Activated CD4-positive, alpha-beta T cell treated with anti-CD3 and anti-CD28 coated beads, Interleukin-2, amount 50 U/mL, for 24 hours (primary cell): ENCODE measurements at places on chromosomes 6 and 20.

DNA sequence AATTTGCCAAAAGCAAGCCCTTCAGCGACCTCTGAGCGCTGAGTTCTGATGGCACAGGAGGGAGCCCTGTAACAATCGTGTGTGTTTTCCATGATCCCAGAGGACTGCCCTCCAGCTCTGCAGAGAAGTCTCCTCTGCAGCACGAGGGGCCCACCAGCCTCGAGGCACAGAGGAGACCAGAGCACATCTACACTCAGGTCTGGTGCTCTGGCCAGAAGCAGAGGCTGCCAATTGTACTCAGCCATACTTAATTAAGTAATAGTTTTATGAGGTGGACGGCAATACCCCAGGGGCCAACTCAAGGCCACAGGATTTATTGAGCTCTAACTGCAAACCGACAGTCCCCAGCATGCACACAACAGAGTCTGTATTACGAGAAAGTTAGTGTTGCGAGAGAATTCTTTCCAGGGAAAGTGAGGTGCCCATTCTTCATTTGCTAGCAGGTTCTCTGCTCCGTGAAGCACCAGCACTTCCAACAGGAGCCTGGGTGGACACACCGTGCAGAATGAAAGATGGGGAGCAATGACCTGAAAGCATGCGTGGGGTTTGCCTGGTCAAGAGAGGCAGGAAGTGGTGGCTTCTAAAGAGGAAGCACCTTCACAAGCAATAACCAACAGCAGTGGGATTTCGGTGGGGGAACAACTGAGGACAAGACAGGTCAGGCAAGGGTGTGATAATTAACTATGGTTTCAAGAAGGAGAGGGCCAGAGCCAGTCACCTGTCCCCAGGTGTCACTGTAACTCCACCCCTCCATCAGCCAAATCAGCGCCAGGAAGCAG, 92.8 kb upstream of the FOXC1 start:
- no peak for DNase-seq

DNA sequence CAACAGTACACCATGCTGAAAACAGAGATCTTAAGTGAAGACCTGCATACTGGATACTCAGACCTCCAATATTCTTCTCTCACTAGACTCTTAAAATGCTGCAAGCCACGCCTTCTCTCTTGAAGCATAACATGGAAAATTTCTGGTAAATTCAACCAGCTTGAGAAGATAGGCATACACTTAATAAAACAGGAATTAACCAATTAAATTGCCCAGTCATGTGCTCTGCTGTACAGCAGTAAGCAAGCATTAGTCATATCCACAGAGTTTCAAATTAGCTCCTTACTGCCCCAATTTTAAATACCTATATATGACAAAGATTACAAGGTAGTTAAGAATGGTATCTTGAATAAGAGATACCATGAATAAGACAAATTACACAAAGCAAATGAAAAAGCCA, 53.8 kb downstream of the C6orf58 start:
- no peak for DNase-seq

DNA sequence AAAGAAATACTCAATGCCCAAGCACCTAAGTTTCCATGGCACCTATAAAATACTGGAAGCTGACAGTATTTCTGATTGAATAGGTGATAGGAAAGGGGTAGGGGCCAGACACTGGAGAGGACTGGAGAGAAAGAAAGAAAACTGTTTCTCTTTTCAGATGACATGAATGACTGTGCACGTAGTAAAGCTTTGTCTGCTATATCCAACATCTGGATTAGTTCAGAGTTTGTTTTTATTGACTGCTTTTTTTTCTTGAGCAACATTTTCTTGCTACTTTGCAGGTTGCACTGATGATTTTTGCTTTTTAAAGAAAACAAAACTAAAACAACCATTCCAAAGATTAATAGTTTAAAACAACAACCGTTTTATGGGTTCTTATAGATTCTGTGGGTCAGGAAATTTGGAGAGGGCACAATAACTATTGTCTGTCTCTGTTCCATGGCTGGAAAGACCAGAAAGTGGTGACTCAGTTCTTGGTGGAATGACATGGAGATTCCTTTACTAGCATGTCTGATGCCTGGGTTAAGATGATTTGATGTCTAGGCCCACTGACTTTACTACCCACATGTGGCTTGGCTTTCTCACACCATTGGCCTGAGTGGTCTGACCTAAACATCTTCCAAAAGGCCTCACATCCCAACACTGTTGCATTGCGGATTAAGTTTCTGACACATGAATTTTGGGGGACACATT, 12.2 kb upstream of the LRP11 start:
- DNase-seq = no peak

GRCh38 chr6:151240036-151240685, 394 bp downstream of the AKAP12 start:
- DNase-seq = no peak

DNA sequence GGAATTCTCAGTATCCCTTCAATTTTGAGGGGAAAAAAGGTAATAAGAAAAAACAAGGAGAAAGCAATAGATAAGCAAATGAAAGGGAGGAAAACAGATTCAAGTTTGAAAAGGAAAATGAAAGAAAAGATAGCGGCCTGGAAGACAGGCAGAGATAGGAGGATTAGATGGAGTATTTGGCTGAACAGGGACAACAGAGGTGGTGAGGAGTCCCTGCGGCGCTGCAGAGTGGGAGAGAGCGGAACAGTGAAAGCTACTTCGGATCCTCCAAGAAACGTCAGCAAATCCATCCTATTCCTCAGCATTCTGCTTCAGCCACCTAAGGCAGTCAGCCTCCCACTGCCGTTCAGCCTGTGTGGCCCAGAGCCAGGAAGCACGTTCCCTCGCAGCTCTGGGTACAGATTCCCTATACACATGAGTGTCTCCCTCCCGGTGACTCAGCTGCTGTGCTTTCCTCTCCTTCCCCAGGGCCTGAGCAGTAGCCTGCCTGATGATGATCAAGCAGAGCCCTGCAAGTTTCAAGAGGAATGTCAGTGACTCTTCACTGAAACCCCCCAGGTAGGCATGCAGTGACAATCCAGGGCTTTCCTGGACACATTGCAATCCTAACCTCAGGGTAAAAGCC, 43.4 kb upstream of the CDYL start:
- no peak for DNase-seq

- no peak for DNase-seq
Measured at GRCh38 chr6:131728296-131728939, 17.6 kb upstream of the CTAGE9 start.

DNA sequence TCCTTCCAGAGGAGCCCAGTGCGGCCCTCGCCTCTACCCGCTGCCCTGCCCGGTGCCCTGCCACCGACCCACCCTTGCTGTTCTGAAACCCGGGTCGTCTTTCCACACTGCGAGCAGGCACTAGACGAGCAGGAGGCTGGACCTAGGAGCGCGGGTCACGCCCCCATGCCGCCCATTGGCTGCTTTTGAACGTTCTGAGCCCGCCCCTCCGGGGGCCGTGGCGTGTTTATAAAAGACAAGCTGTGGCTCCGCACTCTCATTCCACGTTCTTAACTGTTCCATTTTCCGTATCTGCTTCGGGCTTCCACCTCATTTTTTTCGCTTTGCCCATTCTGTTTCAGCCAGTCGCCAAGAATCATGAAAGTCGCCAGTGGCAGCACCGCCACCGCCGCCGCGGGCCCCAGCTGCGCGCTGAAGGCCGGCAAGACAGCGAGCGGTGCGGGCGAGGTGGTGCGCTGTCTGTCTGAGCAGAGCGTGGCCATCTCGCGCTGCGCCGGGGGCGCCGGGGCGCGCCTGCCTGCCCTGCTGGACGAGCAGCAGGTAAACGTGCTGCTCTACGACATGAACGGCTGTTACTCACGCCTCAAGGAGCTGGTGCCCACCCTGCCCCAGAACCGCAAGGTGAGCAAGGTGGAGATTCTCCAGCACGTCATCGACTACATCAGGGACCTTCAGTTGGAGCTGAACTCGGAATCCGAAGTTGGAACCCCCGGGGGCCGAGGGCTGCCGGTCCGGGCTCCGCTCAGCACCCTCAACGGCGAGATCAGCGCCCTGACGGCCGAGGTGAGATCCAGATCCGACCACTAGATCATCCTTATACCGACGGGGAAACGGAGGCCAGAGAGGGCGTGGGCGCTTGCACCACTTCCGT, at the start of gene ID1:
TSS of gene ID1 (plus strand) at position 259 of the 871 bp plus-strand sequence. CDS start at position 358, 99 bp downstream.
- peak; percentile 81 for DNase-seq

- DNase-seq = no peak
Measured at GRCh38 chr6:54891536-54891935, 45.0 kb downstream of the FAM83B start.

- DNase-seq = no peak
Measured at GRCh38 chr6:22399693-22400092, 102.9 kb upstream of the PRL start.

GRCh38 chr6:31581434-31582229, 592 bp downstream of the LTB start:
- no peak for DNase-seq

DNA sequence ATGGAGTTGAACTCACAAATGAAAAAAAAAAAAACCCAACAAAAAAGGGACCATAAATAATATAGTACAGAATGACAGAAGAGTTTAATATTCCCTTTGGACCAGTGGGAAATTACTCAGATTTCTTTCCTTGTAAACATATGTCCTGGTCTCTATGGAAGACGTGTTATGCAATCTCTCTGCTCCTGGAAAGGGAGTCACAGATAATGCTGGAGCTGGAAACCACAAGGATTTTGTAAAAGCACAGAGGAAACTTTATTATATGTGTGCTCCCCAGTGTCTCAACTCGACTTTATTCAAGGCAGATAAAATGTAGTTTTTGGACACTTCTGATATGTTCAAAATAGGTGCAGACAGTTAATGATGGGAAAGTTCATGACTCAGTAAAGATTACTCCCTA, 88.1 kb upstream of the ZFP64 start:
- DNase-seq = no peak

GRCh38 chr20:36311854-36312723, 6.0 kb downstream of the DLGAP4 start:
- no peak for DNase-seq

DNA sequence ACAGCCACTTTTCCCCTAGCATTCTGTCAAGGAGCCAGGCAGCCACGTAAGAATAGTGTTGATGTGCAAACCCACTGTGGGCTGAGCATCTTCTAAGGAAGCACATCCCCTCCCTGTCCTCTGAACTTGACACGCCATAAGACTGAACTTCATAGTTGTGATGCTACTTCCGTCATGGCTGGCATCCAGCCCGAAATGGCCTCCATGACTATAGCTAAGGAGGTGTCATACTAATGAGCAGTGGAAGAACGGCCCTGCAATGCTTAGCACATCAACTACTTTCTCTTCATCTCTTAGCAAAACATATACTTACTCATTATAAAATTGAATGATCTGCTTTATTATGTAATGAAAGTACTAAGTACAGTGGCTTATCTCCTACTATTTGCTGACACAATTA, 110.2 kb downstream of the GJA10 start:
- DNase-seq = no peak

GRCh38 chr20:17921774-17922173, 46.8 kb downstream of the SNX5 start:
- DNase-seq = no peak

DNA sequence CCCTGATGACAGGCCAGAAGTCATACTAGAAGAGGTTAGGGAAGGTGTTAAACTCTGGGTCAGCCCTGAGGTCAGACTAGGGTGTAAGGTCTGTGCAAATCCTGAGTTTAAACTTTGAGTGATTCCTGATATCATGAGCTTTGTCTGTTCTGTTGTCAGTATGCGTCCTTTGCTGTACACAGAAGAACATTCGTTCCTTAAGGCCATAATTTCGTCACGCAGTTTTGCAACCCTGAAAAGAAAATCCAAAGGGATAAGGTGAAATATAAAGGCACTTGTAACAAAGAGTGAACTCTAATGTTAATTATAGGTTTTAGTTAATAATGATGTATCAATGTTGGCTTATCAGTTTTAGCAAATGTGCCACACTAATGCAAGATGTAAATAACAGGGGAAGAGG, 2.3 kb downstream of the DST start:
- DNase-seq = no peak

GRCh38 chr6:2964793-2965505, 6.4 kb downstream of the SERPINB6 start:
- no peak for DNase-seq

GRCh38 chr20:35297740-35298139, 5.5 kb upstream of the FAM83C start:
- DNase-seq = no peak

- DNase-seq = no peak
Measured at GRCh38 chr20:5315807-5316187, 957 bp downstream of the PROKR2 start.

- DNase-seq = no peak
Measured at GRCh38 chr20:59776626-59777330, 156.7 kb downstream of the SYCP2 start.

GRCh38 chr6:17031961-17032360, 69.9 kb upstream of the STMND1 start:
- no peak for DNase-seq

DNA sequence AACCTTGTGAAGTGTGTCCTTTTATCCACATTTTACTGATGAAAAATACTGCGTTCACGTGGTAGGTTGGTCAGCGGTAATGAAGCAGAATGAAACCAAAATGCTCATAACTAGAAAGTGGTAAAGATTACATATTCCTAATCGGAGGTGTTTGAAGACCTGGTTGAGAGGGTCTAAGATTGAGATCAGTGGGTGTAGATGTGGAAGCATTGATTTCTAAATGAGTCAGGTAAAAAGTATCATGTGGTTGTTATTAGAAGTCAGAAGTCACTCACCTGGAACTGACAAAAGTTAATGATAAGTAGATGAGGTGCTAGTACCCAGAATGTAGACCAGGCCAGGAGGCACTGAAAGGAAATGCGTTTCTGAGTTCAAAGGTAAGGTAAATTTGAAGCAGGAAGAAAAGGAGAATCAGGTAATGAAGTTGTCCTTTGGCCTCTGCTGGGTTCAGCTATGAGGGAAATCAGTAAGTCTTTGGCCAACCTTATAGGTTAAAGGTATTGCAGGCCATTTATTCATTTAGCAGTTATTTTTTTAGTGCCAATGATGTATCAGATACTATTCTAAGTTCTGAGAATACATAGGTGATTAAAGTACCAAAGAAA, 31.2 kb downstream of the FAM83B start:
- DNase-seq = no peak

- no peak for DNase-seq
Measured at GRCh38 chr6:105326216-105326615, 76.7 kb downstream of the PREP start.

- no peak for DNase-seq
Measured at GRCh38 chr6:131004387-131004755, 58.7 kb downstream of the EPB41L2 start.

DNA sequence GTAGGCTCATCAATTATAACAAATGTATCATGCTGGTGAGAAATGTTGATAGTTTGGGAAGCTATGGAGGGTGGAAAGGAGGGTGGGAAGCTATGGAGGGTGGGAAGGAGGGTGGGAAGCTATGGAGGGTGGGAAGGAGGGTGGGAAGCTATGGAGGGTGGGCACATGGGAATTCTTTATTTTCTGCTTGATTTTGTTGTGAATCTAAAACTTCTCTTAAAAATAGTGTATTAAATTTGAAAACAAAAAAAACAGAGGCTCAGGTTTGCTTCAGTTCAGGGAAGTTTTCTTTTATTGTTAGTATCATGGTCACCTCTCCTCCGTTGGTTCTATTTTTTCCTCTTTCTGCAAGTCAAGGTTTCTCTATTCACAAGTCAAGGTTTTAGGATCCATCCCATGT, 106.4 kb downstream of the SOD2 start:
- no peak for DNase-seq

- no peak for DNase-seq
Measured at GRCh38 chr6:147194652-147195411, 9.4 kb upstream of the STXBP5 start.

GRCh38 chr20:2459981-2460751, 10.4 kb downstream of the SNRPB start:
- no peak for DNase-seq
